ENCODE measurements at places on chromosomes 16 and 17. TPM values are rescaled to one million over a fixed set of nuclear protein-coding genes. Genes with fewer than 3 reads are reported as not detected.

TRPV2 gene
- 18.5 TPM for total RNA-seq

PDILT gene
- not detected for total RNA-seq

RTN4RL1 gene
- total RNA-seq: 8.0 TPM

PTRH2 gene
- total RNA-seq: 8.9 TPM

LGALS9 gene
- 34.8 TPM for total RNA-seq

MYH11 gene
- total RNA-seq: 2,456 TPM
